Vein endothelial cell (primary cell): ENCODE measurements at places on chromosomes 2 and 18. TPM values are rescaled to one million over a fixed set of nuclear protein-coding genes. Genes with fewer than 3 reads are reported as not detected.

The CCDC178 gene
- 0.65 and 1.8 TPM in 2 replicates for total RNA-seq

The DIS3L2 gene
- 31.0 and 32.0 TPM in 2 replicates for total RNA-seq

The TRPM8 gene
- not detected in 2 replicates for total RNA-seq

The SLC25A52 gene
- not detected in 2 replicates for total RNA-seq

The YES1 gene
- total RNA-seq, result 241 and 270 TPM in 2 replicates

The ALK gene
- not detected in 2 replicates for total RNA-seq
